T1000 (cell line): ENCODE measurements at places on chromosomes 16 and 17.

DNA sequence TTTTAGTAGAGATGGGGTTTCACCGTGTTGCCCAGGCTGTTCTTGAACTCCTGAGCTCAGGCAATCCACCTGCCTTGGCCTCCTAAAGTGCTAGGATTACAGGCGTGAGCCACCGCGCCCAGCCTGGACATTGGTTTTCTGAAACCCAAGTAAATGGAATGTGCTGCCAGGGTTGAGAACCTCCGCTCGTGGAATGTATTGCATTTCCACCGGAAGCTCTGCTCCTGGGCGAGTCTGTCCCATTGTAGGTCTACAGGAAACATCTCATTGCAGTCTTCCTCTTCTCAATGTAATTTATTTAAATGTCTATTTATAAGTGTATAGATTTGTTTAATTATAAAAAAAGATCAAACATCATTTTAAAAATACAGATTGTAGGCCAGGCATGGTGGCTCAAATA, 57.4 kb upstream of the HAPSTR1 start:
- DNase-seq = no peak

GRCh38 chr16:89386306-89387185, 103.8 kb downstream of the ANKRD11 start:
- DNase-seq = no peak

GRCh38 chr17:77371117-77371887, 230.5 kb downstream of the SEC14L1 start:
- DNase-seq = no peak

GRCh38 chr17:81039854-81040758, 5.2 kb downstream of the BAIAP2 start:
- DNase-seq = peak; percentile 66

DNA sequence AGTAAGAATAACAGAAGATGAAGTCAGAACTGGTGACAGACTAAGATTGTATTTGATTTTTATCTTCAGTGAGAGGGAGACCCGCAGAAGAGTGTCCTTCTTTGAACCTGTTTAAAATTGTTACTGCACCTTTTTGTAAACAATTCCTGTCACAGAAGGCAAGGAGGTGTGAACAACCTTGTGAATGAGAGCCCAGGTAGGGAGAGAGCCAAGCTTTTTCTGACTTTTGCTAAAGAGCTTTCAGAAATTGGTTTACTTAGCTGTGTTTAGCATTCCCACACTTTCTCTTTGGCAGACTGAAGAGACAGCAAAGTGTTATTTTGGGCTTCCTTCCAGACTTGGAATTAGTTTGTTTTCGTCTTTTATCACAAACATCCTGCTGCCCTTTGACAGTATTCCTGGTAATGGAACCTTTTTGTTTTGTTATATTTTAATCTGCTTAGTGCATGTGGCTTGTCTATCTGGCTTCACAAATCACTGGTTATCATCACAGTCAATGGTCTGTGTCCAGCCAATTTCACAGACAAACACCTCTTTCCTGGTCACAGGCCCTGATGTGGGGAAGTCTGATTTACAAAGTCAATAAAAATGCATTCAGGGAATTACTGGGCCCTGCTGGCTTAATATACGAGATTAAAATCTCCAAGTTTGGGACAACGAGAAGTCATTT, 85.7 kb upstream of the HS3ST2 start:
- no peak for DNase-seq

GRCh38 chr16:87424266-87424665, 32.1 kb downstream of the MAP1LC3B start:
- no peak for DNase-seq

GRCh38 chr17:19464031-19465026, 53.3 kb downstream of the RNF112 start:
- no peak for DNase-seq

GRCh38 chr16:10876799-10877341, at the start of gene CIITA:
CIITA (plus strand) TSS chr16:10877202; CDS start chr16:10877331, 129 bp downstream.
- peak; percentile 75 for DNase-seq

DNA sequence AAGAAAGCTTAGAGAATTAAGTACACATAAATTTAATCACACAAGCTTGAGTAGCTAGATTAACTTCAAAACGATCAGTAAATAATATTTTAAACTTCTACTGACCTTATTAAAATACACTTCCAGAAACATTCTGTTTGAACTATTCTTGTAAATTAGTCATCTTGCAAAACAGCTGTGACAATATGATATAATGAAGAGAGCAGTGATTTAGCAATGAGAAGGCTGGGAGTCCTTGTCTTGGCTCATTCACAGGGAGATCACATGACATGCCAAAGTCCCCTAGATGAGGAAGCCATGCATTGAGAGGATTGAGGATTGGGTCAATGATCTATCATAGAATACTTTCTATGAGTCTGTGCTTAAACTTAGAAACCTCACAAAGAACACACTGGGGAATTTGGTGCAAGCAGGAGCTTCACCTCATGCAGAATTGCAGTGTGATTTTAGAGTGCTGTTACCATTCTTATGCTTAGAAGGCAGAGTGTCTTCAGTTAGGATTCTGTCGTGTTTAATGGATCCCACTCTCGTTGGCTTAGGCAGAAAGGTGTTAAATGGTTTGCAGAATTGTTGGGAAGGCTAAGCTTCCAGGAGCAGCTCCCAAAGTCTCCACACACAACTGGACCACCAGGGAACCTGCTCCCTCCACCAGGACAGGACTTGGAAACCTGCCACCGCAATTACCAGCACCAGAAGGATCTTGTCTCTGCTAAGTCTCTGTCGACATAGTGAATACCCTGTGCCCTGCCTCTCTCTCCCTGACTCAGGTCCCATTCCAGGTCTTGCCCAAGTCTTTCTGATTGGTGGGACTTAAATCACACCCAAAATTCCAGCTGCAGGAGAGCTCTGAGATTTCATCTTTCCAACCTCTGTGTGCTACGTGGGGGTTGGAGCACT, 87.1 kb downstream of the USP22 start:
- no peak for DNase-seq

DNA sequence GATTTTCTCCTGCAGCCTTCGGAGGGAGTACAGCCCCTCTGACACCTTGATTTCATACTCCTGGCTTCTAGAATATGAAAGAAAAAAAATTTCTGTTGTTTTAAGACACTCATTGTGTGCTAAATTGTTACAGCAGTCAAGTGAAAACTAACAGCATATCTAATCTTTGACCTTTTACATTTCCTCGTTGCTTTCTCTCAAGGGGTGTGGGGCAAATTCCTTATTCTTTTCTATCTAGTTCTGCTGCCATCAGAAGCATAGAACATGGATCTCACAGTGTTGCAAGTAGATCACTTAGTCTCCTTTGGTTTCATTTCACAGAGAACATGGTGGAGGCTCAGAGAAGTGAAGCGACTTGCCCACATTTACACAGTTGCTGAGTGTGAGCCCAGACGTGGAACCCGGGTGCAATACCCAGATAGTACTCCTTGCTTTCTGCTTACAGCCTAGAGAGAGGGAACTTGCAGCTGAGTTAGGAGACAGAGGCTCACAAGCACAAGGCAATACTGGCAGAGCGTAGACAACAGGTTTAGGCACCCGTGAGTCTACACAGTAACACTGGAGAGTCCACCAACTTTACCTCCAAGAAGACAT, 28.7 kb upstream of the MMD start:
- no peak for DNase-seq

- no peak for DNase-seq
These were observed 9.6 kb upstream of the GP2 start for GRCh38 chr16:20336955-20337354.

DNA sequence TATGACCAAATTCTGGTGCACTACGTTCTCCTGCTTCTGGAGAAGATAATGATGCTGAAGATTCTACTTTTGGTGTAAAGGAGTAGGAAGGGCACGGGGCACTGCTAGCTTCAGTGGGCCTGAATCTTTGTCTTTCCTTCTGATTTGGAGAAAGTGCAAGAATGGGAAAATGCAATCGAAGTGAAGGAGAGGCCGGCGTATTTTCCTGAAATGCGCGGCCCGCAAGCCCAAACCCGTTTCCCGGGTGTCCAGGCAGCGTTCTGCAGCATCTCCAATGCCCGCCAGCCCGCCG, 372 bp upstream of the NDE1 start:
- DNase-seq = no peak

- no peak for DNase-seq
These were observed 20.1 kb downstream of the PIEZO1 start for GRCh38 chr16:88764913-88765349.

DNA sequence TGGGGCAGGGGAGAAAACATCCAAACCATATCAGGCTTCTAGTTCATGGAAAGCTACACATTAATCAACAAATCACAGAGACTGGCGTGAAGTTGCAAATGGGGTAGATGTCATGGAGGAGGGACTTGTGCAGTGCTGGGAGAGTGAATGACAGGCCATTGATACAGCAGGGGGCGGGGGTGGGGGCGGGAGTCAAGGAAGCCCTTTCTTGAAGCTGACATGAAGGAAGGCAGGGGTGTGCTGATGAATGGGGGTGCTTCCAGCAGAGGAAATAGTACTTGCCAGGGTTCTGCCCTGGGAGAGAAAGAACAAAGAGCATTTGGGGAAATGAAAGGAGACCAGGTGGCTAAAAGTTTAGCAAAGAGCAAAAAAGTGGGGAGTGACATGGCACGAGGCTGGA, 269.9 kb downstream of the SHISA9 start:
- DNase-seq = no peak

DNA sequence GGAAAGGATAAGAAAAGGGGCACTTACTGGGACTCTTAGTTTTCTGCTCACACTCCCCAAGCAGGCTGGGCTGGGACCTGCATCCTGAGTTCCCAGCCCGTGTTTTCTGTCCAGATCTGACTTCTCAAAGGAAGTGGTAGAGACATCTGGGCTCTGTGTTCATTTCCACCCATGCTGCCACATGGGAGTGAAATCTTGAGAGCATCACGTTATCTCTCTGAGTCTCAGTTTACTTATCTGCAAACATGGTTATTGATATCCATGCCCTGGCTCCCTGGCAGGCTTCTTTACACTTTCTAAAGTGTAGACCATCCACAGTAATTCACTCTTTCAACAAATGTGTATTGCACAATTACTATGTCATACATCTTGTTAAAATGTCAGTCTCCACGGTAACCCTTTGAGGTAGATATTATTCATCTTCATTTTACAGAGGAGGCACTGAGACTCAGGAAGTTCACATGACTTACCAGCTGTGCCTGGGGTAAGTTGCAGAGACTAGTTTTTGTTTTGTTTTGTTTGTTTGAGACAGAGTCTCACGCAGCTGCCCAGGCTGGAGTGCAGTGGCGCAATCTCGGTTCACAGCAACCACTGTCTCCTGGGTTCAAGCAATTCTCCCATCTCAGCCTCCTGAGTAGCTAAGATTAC, 3.4 kb downstream of the ZNF688 start:
- DNase-seq = no peak

- no peak for DNase-seq
These were observed 339.0 kb downstream of the MAF start for GRCh38 chr16:79261481-79261940.

DNA sequence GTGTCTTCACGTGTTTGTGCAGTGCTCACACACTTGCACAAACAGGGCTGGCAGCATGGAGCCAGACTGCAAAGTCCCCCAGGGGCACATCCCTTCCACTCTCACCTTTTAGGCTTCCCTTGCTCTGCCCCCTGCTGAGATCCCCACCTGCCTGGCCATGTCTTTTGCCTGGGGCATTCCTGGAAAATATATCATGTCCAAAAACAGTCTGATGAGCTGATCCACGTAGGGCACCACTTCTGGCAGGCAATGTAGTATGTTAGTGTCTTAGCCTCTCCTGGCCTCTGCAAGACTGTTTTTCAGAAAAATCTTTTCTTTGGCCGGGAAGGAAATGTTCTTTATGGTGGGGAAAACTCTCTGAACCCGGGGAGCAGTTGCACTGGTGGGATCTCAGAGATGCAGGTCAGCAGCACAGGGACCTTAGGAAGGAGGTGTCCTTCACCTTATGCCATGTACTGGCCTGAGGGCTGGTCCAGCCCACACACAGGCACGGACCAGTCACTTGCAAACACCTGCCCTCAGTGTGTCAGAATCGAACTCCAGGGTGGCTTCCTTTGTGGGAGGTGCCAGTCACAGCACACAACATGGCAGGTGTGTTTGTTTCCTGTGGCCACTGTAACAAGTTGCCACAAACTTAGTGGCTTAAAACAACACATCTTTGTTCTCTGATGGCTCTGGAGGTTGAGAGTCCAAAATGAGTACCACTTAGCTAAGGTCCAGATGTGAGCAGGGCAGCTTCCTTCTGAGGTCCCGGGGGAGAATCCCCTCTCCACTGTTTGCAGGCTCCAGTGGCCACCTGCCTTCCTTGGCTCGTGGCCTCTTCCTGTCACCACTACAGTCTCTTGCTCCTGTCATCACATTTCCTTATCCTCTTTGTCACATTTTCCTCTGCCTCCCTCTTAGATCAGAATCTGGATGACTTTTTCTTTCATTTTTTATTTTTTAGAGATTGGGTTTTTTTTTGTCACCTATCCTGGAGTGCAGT, 46.6 kb downstream of the MPRIP start:
- DNase-seq = no peak

- DNase-seq = no peak
These were observed 12.2 kb downstream of the GJD3 start for GRCh38 chr17:40352237-40352778.

- DNase-seq = no peak
These were observed 203.0 kb upstream of the TNRC6C start for GRCh38 chr17:77755410-77755963.

GRCh38 chr16:47036201-47036600, 62.7 kb upstream of the DNAJA2 start:
- DNase-seq = no peak

DNA sequence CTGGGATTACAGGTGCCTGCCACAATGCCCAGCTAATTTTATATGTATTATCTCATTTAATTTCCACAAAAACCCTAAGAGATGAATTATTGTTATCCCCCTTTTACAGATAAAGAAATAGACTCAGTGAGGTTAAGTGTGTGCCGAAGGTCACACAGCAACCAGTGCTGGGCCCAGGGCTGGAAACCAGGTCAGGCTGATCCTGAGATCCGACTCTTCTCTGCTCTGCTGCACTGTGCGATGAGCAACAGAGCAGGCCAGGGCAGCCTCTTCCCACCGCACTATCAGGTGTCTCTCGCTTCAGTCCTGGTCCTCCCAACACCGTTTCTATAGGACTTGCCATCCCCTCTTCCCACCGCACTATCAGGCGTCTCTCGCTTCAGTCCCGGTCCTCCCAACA, 24.8 kb downstream of the GINS3 start:
- DNase-seq = no peak

DNA sequence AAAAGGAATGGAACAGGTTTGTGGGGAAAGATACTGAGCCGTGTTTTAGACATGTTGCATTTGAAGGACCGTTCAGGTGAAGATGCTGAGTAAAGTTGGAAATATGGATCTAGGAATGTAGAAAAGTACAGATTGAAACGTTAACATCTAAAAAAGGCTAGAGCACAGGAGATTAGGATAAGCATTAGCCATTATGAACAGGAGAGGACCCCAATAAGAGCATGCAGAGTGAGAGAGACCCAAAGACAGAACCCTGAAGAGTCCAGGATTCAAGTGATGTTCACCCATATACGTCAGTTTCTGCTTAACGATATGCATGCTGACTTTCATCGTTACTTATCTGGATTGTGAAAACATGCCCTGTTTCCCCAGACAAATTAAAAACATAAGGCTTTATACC, 140.5 kb downstream of the STX8 start:
- no peak for DNase-seq
